Activated CD4-positive, alpha-beta T cell treated with anti-CD3 and anti-CD28 coated beads for 24 hours (primary cell): ENCODE measurements at places on chromosomes 12 and 14.

DNA sequence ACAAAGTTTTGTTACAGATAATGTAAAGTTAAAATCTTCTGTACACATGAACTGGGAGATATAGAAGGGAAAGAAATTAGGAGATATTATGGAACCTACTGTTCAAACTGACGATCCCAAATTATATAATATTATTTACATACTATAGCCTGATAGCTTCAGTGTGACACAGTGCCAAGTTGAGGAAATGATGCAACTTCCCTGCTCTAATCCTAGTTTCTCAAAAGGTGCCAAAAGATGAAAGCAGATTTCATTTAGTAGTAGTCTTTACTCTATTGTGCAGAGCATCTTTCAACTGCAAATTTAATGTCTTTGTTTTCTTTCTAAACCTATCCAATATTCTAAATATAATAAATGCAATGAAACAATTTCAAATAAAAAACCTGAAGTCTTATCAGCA is 46.9 kb downstream of the COCH start:
- DNase-seq = no peak

- no peak for DNase-seq
Observed at GRCh38 chr12:69476276-69477017, 6.3 kb downstream of the FRS2 start.

DNA sequence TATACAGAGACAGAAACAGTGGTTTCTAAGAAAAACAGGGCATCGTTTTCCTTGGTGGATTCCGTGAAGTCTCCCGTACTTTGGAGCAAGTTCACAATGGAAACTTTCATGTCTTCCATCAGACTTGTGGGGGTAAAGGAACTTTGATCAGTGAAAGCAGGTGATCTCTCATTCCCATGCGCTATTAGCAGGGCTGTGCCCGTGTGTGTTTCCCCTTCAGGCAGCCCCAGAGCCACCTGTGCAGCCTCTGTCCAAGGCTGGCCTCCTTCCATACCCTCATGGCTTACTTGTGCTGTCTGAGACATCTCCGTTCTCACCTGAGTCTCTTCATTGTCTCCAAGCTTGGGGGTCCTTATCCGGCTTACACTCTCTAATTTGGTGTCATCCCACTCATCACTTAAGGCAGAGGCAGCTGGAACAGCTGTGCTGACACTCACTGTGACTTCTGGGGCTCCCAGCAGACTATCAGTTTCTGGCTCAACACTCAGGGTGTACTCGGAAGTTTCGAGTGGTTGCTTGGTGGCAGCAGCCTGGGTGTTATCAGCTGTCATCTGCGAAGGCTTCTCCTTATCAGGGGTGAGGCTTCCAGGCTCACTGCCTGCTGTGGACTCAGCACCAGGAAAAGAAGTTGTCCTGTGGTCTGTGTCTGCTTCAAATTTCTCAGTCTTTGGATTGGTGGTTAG is 13.8 kb downstream of the ARMH4 start:
- no peak for DNase-seq

- no peak for DNase-seq
Observed at GRCh38 chr12:110088936-110089335, 35.2 kb upstream of the IFT81 start.

DNA sequence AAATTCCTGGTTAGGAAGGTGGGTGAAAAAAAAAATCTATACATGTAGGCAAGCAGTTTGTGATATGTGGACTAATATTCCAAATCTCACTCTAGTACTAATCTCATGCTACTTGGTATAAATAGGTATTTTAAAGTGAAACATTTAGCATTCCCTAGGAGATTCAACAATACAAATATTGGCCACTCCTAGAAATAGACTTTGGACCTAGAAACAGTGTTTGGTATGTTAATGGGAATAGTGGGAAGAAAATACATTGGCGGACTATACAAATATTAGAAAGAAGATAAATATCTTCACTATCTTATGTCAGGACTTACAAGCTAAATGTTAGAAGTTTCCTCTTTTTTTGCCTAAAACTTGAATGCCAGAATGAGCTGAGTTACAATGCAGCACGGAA is 28.2 kb downstream of the HIGD1C start:
- no peak for DNase-seq

- no peak for DNase-seq
Observed at GRCh38 chr12:119398190-119398589, 63.7 kb downstream of the CCDC60 start.

- DNase-seq = no peak
Observed at GRCh38 chr12:79933532-79934264, 1.2 kb downstream of the PPP1R12A start.

GRCh38 chr12:87119713-87120112 is 863.5 kb upstream of the MGAT4C start:
- DNase-seq = no peak

DNA sequence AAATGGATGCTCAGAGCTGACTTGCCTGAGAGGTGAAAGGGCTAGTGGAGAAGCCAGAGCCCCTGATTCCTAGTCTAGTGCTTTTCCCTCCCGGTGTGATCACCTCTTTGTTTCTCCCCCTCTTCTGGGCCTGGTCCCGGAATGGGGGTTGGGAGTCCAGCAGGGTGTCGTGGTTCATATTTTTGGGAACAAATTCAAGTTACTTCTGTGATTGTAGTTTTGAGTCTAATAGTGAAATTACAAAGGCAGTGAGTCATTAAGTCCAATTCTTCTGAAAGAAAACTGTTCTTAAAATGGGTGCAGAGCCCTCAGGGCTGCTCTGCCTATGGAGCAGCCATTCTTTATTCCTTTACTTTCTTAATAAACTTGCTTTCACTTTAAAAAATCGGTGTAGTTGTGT is 7.6 kb downstream of the SUSD6 start:
- no peak for DNase-seq

DNA sequence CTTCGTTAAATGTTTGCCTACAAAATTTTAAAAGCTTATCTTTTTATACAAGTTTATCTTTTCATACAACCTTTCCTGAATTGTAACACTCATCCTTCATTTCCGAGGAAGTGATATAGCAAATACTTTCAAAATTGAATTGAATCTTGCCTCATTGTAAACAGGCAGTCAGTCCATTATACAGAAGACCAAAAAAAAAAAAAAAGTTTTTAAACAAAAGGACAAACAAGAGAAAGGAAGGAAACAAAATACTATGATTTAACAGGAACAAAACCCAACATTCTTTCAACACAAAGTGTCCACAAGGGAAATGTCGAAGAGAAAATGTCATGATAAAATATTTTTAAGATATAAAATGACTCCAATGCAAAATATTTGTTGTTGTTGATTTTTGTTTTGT is 8.5 kb downstream of the ATF7 start:
- DNase-seq = no peak

DNA sequence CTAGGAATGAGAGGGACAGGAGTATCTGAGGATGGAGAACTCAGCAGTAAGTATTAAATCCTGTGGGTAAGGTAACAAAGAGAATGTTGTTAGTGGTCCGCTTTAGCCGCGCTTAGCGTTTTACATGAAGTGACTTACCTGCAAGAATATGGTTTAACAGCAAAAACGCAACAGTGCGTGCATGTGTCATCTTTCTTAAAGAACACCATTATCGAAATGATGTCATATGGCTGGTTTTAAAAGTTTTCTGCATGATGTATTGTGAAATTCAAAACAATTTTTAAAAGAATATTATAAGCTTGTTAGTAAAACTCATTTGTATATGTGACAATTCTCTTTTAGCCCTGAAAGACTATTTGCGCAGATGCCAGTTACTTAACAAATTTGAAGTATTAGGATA is 1.7 kb downstream of the LEMD3 start:
- DNase-seq = no peak

DNA sequence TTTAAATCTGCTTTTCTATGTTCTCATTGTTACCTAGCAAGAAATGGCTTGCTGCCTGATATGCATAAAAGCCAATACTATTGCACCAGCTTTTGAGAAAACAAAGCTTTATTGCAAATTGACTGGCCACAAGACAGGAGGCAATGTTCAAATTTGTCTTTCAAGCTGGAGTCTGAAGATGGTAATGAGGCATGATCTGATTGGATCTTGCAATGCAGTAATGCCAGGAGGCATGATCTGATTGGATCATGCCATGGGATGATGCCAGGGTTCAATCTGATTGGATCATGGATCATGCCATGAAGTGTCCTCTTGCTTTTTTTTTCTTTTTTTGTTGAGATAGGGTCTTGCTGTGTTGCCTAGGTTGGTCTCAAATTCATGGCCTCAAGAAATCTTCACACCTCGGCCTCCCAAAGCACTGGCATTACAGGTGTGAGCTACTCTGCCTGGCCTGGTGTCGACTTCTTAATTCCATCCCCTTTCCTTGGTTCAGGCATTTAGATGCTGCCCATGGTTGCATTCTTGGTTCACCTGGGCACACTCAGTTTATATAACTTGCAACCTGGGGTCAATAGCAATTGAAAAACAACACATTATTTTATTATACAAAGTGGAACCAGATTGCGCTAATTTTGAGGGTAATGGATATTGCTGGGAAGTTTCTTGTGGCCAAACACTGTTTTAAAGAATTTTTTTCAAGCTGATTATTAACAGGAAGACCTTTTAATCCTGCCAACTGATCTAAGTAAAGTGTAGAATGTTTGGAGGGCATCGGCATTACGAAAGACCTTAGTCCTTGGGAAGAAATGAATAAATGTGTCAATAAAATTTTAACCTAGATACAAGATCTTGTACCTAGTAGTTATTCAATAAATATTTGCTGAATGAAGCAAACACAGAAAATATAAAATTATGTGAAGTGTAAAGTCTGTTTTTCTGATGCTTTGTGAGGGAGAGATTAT is 38.8 kb downstream of the HSD17B6 start:
- DNase-seq = no peak

- DNase-seq = no peak
Observed at GRCh38 chr14:73225496-73225895, 11.8 kb upstream of the PAPLN start.

- DNase-seq = no peak
Observed at GRCh38 chr12:60693019-60693626, 1097.3 kb downstream of the SLC16A7 start.

- peak; percentile 45 for DNase-seq
Observed at GRCh38 chr12:47819138-47819895, 386 bp downstream of the HDAC7 start.

- DNase-seq = no peak
Observed at GRCh38 chr12:31471051-31471450, 119.9 kb downstream of the DENND5B start.

DNA sequence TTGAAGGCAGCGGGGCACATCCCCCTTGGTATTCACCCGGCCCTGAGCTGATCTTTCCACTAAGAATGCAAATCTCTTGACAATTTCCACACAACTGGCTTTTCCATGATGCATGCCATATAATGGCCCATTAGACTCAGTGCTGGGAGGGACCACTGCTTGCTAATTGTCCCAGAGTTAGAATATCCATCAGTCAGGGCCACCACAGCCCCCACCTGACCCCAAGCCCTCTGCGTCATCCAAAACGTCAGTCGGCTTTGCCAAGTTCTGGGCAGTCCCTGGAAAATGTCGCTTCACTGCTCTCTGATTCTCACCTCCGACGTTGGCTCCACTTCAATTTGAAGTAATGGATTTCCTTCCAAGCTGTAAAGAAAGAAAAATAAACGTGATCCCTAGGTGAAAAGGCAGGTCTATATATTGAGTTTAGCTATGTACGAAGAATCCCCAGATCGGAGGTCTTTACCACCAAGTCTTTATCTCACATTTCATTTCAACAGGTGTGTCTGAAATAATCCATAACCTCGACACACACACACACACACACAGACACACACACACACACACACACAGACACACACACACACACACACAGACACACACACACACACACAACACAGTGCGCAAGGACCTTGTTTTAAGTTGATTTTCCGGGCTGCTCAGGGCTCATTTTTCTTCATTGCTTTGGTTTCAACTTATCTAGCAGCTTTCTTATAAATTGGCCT is 165.5 kb upstream of the NOS1 start:
- DNase-seq = no peak

DNA sequence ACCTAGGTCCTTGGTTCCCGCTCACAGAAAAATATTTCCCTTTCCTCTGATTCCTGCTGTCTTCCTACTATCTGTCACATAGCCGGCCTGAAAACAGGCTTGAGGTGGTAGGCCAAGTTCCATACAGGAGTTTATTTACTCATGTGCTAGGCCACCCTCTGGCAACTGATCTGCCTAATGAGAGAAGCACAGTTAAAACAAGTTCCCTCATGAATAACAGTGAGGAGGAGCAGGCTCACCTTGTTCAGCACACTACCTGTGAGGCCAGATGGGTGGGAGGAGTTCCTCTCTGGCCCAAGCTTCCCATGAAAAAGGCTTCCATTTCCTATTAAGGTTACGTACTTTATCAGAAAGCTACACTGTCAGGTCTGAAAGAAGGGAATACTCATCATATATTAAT is 206.0 kb downstream of the MYRFL start:
- DNase-seq = no peak

DNA sequence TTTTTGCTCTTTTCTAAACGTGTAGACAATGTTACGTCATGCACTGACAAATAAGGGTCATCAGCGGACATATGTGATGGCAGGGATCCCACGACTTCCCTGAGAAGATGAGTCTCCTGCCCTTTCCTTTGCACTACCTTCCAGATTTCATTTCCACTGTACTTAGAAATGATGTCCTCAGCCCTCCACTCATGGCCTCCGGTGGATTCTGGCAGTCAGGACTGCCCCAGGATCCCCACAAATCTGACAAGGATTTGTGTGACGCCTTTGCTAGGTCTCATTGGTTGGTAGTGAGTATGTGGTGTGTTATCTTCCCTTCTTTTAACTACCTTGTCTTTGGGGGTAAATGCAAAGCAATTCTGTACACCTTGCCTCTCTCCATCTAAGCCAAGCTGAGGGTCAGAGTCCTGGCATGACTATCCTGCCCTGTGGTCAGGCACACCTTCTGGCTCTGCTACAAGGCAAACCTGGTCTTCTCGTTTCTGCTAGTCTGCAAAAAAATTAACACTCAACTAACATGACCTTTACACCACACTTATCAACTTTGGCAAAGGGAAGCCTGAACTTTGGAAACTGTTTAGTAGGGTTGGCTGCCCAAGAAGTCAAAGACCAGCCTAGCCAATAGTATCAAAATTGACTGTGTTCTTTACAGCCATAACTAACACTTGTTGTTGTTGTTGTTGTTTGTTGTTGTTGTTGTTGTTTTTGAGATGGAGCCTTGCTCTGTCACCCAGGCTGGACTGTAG is 17.3 kb upstream of the DHRS4 start:
- no peak for DNase-seq

GRCh38 chr14:89093083-89093730 is 268.8 kb downstream of the TTC8 start:
- DNase-seq = no peak

- no peak for DNase-seq
Observed at GRCh38 chr12:112183141-112184021, 58.0 kb downstream of the TRAFD1 start.

GRCh38 chr12:1819571-1819970 is 794 bp upstream of the LRTM2 start:
- DNase-seq = no peak
